ENCODE measurements at places on chromosomes 1 and 21. TPM values are rescaled to one million over a fixed set of nuclear protein-coding genes. Genes with fewer than 3 reads are reported as not detected.
A peak's percentile ranks its signal among the peaks of the same experiment; 100 is the strongest.

CPTP gene
- 9.0 TPM for total RNA-seq

EPS8L3 gene
- not detected for total RNA-seq

HMGB4 gene
- total RNA-seq, result not detected

SMIM1 gene
- total RNA-seq, result 4.6 TPM

CELA3A gene
- total RNA-seq, result not detected

AADACL4 gene
- total RNA-seq, result not detected

OR2L5 gene
- 0.66 TPM for total RNA-seq

- H3K27ac ChIP-seq, result no peak overlapping the region
- H3K4me3 ChIP-seq, result no peak overlapping the region
- no peak for DNase-seq
- H3K4me1 ChIP-seq, result no peaks in the 10 kb centered on the region
- no peaks in the 10 kb centered on the region for H3K36me3 ChIP-seq
Measured at GRCh38 chr1:160879056-160879455, 5.9 kb downstream of the ITLN1 start.

DNA sequence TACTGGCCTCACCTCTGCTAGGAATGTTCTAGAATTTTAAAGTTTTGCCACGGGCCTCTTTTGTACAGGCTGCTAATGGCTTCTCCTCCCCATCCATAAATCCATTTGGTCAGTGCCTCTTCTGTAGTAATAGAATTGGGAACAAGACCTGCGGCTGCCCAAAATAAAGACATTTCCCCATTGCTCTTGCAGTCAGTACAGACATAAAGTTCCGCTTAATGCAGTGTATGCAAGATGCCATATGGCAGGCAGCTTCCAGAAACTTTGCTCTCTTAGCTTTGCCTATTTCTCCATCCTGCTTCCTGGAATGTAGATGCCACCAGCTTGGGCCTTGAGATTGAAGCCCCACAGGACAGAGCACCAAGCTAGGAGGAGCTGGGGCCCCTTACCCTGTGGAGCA, 3.7 kb upstream of the SLC2A5 start:
- H3K4me3 ChIP-seq, result no peak overlapping the region
- H3K27ac ChIP-seq, result no peak overlapping the region
- no peaks in the 10 kb centered on the region for H3K27me3 ChIP-seq
- H3K4me1 ChIP-seq, result no peaks in the 10 kb centered on the region
- no peak for DNase-seq
- H3K36me3 ChIP-seq, result no peaks in the 10 kb centered on the region

DNA sequence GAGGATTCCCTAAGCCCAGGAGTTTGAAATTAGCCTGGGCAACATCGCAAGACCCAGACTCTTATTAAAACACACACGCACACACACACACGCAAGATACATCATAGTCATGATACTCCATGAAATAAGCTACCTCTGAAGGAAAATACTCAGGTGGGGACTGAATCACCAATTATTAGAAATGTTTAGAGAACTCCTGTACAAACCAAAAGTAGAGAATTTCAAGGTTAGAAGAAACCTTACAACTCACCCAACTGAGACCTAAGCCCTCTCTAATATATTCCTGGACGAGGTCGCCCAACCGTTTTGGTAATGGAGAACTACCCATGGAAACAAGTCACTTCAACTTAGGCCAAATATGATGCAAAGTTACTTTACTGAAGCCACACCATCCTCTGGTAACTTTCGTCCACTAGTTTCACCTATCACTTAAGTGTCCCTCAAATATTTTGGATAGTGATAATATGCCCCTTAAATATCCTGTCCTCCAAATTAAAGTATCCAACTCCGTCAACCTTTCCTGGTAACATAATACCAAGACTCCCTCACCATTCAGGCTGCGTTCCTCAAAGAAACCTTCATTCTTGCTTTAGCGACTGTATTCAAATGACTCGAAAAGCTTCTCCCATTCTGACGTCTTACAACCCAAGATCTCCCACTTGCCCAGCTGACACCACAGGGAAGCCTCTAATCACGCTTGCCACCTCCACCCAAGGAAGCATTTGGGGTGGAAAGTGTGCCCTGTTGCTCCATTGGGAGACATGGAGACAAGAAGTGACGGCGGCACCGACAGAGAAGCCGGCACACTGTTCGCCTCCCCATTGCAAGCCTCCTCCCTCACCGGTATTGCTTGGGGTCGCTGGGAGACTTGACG, 856 bp downstream of the NRDC start:
- peak overlapping the region; percentile 98 for H3K4me3 ChIP-seq
- peaks cover 11% of the 10 kb centered on the region for H3K4me1 ChIP-seq
- H3K27me3 ChIP-seq, result peaks cover 12% of the 10 kb centered on the region

- H3K27me3 ChIP-seq, result no peaks in the 10 kb centered on the region
- DNase-seq, result no peak
- no peaks in the 10 kb centered on the region for H3K36me3 ChIP-seq
- H3K4me3 ChIP-seq, result no peak overlapping the region
Measured at GRCh38 chr1:193799948-193800690, 613.7 kb upstream of the B3GALT2 start.

DNA sequence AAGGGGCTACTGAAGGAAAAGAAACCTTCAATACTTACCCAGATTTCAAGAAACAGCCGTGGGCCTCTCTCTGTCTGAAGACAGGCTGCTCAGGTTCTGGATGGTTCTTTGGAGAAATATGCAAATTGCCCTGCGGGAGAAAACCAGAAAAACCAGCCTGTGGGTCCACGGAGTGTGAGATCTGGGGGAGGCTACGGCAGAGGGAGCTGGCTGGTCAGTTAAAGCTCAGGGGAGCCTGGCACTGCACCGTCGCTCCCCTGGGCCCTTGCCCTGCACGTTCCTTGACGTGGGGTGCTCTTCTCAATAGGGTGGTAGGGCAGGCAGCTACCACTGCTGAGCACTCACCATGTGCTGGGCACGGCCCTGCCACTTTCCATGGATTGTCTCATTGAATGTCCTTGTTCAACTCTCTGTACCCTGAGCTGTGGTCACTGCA, 12.7 kb downstream of the TMCO4 start:
- DNase-seq, result peak; percentile 71
- H3K4me1 ChIP-seq, result no peaks in the 10 kb centered on the region
- no peak overlapping the region for H3K27ac ChIP-seq
- no peaks in the 10 kb centered on the region for H3K36me3 ChIP-seq
- no peak overlapping the region for H3K4me3 ChIP-seq

DNA sequence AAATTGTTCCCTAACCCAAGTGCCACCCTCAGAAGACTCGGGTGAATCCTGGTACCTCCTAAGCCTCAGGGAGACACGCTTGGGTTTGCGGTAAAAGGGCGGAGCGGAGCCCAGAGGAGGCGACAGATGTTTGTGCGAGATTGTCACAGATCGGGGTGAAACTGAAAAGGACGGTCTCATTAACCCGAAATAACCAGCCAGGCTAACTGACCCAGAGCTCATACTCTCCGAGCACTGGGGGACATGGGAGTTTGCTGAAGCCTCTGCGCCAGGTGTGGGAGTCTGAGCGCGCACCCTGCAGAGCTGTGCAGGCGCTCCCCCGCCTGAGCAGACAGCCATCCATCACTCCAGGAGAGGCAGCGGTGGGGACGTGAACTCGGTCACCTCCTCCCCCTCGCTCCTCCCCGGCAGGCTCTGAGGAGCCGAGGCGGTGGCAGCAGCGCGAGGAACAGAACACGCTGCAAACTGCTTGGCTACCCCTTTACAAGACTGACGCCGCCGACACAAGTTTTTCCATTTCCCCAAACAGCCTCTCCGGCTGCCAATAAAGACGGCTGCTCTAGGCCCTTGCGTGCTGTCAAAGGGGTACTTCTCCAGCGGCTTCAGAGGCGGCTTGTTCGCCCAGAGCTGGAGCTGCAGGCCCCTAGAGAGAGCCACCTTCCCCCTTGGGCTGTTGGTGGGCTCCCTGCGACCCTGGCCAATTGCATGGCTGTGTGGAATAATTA, 43.5 kb downstream of the RRAGC start:
- H3K36me3 ChIP-seq, result no peaks in the 10 kb centered on the region
- H3K27me3 ChIP-seq, result no peaks in the 10 kb centered on the region
- H3K4me3 ChIP-seq, result no peak overlapping the region
- DNase-seq, result no peak

Measured in breast epithelium (tissue), 4 donors.